Thymus (tissue), 14 donors: ENCODE measurements at places on chromosomes 7 and 10.

DNA sequence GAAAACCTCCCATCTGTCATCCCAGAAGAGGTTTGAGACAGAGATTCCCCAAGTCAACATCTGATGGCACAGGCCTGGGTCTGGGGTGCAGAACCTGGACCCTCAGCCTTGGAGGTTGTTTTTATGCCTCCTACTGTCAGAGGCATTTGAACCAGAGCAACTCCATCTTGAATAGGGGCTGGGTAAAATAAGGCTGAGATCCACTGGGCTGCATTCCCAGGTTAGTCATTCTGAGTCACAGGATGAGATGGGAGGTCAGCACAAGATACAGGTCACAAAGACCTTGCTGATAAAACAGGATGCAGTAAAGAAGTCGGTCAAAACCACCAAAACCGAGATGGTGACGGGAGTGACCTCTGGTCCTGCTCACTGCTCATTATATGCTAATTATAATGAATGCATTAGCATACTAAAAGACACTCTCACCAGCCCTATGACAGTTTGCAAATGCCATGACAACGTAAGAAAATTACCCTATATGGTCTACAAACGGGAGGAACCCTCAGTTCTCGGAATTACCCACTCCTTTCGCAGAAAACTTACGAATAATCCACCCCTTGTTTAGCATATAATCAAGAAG, 92.0 kb downstream of the ITGA8 start:
- H3K27ac ChIP-seq, result no peak overlapping the region
- H3K4me1 ChIP-seq, result no peaks in the 10 kb centered on the region
- no peaks in the 10 kb centered on the region for H3K36me3 ChIP-seq
- H3K4me3 ChIP-seq, result no peak overlapping the region

DNA sequence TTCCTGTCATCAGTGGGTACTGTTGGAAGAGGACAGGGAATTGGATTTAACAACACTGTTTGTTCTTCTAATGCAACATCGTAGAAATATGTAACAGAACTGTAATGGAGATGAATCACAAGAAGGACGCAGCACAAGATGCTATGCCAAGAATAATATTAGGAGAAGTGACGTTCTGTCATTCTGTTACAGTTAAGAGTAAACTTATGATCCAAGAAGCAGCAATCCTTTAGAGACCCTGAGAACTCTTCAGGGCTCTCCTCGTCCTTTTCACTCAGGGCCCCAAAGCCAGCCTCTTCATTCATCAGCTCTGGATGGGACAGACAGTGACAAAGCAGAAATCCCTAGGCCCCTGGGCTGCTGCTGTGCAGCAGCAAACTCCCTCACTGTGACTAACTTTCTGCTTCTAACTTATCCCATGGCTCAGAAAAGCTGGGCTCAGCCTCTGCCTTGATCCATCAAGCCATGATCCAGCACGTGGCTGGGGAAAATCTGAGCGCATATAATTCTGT, 8.7 kb upstream of the IL6 start:
- H3K27ac ChIP-seq, result peak overlapping the region; percentile 15
- no peaks in the 10 kb centered on the region for H3K27me3 ChIP-seq
- H3K4me3 ChIP-seq, result no peak overlapping the region
- H3K4me1 ChIP-seq, result no peaks in the 10 kb centered on the region
- no peaks in the 10 kb centered on the region for H3K36me3 ChIP-seq

- no peaks in the 10 kb centered on the region for H3K4me1 ChIP-seq
- no peak overlapping the region for H3K27ac ChIP-seq
- DNase-seq, result no peak
- no peaks in the 10 kb centered on the region for H3K27me3 ChIP-seq
Measured at GRCh38 chr10:14820010-14820774, 17.6 kb downstream of the CDNF start.

DNA sequence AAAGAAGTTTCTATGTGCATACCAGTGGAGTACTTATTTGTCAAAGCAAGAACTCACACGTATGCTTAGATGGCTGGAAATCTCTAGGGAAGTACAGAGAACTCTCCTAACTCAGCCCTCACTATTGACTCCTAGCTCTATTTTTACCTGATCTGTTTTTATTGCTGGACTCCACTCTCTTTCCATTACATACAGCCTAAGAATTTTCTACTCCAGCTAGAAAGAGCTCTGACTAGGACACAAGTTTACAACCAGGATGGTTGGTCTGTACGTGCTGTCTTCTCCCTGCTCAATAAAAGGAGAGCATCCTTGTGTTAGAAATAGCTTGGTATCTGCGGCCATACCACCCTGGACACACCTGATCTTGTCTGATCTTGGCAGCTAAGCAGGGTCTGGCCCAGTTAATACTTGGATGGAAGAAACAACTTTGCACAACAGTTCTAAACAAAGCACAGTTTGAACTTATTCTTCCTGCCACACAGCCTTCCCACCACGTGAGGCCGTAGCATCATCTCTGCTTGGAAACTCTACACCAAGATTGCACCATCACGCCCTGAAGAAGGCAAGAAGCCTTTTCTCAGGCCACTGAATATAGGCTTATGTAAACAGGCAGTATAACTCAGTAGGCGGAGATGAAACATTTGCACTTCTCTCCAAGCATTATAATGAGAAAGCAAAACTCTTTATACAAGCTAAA, 50.7 kb downstream of the KCNMA1 start:
- H3K36me3 ChIP-seq, result no peaks in the 10 kb centered on the region
- DNase-seq, result no peak
- H3K27ac ChIP-seq, result no peak overlapping the region
- peaks cover 2% of the 10 kb centered on the region for H3K4me1 ChIP-seq
- H3K27me3 ChIP-seq, result no peaks in the 10 kb centered on the region
- no peak overlapping the region for H3K4me3 ChIP-seq

DNA sequence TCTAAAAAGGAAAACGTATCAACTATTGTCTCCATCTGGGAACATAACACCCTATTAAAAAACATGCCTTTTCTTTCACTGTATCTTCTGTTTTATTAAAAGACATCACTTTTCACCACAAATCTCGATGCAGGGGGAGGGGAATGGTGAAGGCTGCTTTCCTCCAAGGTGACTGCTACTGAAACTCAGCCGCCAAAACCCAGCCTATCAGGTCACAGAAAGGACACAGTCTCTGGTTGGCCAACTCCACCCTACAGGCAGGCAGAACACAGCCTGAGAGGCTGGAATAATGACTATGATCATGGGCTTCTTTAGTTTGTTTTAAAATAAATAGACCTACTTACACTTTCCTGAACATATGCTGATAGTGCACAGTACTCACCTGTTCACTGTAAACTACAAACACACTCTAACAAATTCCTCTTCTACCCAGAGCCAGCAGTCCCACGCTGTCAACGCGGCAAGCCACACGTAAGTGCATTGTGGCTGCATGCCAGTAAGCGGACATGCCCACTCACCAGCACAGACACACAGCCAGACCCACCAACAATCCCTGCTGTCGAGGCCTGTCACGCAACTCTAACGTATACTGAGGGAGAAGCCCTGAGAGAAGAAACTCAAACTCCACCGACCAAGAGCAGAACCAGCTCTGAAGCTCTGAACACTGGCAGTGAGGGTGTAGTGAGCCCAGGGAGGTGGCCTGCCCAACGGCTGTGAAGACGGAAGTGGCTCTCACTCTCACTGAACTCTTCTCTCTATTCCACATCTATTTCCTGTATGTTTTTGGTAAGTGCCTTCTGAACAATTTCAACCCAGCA, 41.8 kb downstream of the NCAPG2 start:
- no peak overlapping the region for H3K27ac ChIP-seq
- no peak for DNase-seq
- H3K4me3 ChIP-seq, result no peak overlapping the region
- H3K36me3 ChIP-seq, result peaks cover 39% of the 10 kb centered on the region
- peaks cover 7% of the 10 kb centered on the region for H3K4me1 ChIP-seq
